ENCODE measurements at places on chromosomes 3 and 15.

- DNase-seq: no peak
Observed at GRCh38 chr3:72661115-72661457, 187.2 kb downstream of the SHQ1 start.

GRCh38 chr3:55646121-55646520 lies 159.0 kb upstream of the WNT5A start:
- no peak for DNase-seq

GRCh38 chr3:129937717-129938116 lies 36.8 kb upstream of the TRH start:
- DNase-seq: no peak

- no peak for DNase-seq
Observed at GRCh38 chr3:9254764-9255163, 5.3 kb upstream of the SRGAP3 start.

GRCh38 chr15:68888419-68888818 lies 41.9 kb upstream of the SPESP1 start:
- no peak for DNase-seq

DNA sequence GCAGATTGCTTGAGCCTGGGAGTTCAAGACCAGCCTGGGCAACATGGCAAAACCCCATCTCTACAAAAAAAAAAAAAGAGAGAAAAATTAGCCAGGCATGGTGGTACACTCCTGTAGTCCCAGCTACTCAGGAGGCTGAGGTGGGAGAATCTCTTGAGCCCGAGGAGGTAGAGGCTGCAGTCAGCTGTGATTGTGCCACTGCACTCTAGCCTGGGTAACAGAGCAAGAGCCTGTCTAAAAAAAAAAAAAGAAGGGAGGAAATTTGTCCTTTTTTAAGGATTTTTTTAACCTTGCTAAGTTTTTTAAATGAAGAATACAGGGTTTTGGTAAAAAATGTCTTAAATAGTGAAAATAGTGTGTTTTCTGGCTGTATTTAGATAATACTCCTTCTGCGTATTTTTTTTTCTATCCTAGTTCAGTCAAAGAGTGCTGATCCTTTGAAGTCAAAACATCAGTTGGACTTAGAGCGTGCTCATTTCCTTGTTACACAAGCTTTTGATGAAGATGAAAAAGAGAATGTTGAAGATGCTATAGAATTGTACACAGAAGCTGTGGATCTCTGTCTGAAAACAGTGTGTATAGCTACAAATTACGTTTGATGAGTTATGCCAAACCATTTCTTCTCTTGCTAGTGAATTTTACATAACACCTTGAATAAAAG lies 11.1 kb downstream of the CAPN7 start:
- DNase-seq: no peak

GRCh38 chr3:14389166-14389606 lies 13.2 kb upstream of the SLC6A6 start:
- DNase-seq: no peak

- DNase-seq: no peak
Observed at GRCh38 chr15:80317389-80318182, 65.6 kb upstream of the CTXND1 start.

DNA sequence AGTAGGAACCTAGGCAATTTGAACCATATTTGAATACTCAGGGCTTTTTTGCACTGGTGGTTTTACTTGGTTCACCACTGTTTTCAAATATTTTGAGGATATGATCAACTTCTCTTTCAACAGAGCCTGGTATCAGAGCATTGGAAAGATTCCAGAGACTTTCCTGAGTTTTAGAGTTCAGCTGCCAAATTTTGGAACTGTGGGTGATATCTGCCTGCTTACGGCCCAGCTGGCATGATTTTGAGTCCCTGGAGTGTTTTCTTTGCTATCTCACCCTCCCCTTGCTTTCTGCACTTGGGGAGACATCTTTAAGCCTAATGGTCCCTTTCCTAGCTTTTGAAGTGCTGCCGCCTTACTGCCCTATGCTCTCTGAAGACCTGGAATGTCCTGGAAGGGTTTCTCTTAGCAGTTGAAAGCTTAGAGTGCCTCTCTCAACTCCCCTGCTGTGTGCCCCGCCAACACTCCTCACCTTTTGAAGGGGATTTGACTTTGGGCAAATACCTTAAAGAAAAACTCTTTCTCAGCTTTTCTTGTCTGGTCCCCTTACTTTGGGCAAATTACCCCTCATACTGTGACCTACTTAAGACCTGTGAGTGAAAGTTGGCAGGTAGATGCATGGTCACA lies 539.1 kb downstream of the MFSD1 start:
- DNase-seq: no peak

- no peak for DNase-seq
Observed at GRCh38 chr3:48268936-48269561, 28.1 kb downstream of the ZNF589 start.

DNA sequence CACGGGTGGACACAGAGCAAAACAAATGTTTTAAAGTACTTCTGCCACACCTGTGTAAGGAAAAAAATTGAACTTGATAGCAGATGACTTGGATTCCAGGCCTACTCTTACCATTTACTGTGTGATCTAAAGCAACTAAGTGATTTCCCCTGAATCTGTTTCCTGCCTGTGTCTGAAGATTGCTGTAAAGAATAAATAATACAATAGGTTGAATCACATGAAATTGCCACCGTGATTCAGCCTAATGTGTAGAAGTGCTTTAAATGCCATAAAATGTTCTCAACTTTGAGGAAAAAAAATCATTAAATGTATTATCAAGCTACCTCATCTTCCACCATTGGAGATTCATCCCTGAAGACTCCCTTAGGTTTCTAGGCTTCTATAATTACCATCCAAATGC lies 27.6 kb upstream of the NUDT16 start:
- DNase-seq: no peak

DNA sequence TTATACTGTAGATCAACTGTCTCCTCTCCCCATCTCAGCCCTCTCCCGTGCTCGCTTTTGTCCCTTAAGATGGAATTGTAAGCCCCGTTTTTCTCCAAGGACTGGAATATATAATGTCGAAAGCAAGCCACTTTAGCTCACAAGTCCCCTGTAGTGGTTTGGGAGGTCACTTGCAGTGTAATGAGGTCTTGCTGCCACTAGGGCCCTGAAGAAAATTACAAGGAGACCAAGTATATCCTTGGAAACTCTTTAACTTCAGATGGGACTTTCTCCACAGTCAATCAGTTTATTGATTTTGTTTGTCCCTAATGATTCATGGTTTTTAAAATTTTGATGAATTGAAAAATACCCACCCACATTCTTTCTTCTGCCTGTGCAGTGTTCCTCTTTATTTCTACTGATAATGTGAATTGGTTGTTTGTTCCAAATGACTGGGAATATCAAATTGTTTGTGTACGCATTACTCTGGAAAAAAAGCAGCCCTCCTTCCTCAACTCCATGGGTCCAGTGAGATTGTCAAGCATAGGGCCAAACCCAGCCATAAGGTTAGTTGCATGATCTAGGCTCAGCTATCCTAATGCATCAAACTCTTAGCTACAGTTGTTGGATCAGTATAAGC lies 294.8 kb downstream of the MCTP2 start:
- no peak for DNase-seq

- no peak for DNase-seq
Observed at GRCh38 chr3:52983336-52983807, 62.5 kb downstream of the SFMBT1 start.

- no peak for DNase-seq
Observed at GRCh38 chr15:32646291-32646690, 4.8 kb downstream of the SCG5 start.

DNA sequence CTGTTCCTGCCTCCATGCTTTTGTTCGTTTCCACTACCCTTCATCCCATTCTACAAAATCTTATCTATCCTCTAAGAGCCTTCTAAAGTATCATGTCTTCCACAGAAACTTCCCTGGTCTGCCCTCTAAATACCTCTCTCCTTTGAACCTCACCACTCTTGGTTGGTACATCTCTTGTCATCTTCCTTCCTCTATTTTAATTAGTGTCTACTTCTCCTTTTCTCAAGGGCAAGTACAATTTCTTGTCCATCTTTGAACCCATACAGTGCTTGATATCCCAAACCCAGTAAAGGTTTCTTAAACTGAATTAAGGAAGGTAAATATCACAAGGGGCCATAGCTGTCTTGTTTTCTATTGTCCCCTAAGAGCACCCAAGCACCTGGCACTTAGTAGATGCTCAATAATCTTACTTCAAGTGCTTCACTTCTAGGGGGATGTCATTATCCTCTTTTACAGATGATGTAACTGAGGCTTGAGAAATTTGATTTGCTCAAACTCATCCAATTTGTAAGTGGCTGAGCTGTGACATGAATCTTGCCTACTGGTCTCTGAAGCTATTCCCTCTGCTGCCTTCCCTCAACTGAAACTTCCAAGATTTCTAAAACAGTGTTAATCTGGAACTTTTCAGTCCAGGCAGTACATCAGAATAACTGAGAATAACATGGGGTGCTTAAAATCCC lies 2.6 kb upstream of the DAPK2 start:
- DNase-seq: no peak

GRCh38 chr3:59688636-59689035 lies 638.8 kb upstream of the CFAP20DC start:
- no peak for DNase-seq

GRCh38 chr3:182342252-182342651 lies 451.1 kb upstream of the ATP11B start:
- DNase-seq: no peak

- no peak for DNase-seq
Observed at GRCh38 chr3:42683875-42684598, 1.3 kb upstream of the KLHL40 start.

DNA sequence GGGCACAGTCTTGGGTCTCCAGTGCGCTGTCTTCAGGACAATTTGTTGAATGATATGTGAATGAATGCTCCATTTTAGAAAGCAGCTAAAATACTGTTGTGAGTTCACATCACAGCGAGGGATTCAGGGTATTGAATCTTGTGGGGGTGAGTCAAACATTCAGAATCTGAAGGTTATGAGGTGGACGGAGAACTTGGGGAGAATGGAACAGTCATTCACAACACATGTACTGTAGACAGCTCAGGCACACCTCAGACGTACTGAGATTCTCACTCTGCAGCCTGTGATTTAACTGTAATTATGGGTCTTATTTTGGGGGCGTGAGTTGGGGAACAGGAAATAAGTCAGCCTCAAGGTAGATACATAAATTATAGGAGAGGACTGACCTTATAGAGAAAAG lies 13.9 kb downstream of the CRYBG3 start:
- DNase-seq: no peak

- DNase-seq: no peak
Observed at GRCh38 chr3:130759692-130760338, 13.2 kb upstream of the PIK3R4 start.

DNA sequence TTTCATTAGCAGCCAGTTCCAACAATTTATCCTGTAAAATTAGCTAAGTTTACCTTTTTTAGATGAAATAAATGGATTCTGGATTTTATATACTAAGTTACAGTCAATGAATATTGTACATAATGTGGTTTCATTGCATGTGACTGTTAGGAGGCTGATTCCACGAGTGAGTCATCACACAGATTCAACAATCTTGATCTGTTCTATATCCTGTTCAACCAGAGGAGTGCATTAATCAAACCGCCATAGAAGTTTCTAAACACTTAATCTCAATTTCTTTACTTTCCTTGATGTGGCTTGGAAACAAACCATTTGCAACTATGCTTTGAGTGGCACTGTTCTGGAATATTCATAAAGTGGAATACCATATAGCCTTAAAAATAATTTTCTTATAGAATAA lies 15.3 kb downstream of the DNAJC13 start:
- DNase-seq: no peak

DNA sequence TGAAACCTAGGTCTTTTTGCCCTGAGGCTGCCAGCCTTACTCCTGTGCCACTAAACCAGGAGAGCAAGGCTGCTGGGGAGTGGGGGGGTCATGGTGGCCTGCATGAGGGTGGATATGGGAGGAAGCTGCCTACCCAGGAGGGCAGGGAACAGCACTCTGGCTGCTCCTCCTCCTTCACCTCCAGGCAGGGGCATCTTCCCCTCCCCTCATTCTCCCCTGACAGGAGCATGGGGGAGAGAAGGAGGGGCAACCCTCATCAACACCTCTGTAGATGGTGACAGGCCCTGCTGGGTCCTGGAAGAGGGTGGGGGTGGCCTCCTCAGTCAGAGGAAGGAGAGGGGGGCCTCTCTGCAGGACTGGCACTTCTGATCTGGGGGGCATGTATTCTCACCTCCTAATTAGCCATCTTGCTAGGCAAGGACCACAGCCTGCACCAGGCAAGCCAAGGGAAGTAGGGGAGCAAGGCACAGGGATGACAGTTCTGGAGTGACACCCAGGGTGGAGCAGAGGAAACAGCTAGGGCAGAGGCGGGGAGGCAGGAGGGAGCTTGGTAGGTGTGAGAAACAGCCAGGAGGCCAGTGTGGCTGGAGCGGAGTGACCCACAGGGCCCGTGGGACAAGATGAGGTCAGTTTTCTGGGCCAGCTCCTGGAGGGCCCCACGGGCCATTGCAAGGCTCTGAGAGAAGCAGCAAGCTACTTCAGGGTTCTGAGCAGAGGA lies 4.9 kb downstream of the CCDC33 start:
- no peak for DNase-seq

DNA sequence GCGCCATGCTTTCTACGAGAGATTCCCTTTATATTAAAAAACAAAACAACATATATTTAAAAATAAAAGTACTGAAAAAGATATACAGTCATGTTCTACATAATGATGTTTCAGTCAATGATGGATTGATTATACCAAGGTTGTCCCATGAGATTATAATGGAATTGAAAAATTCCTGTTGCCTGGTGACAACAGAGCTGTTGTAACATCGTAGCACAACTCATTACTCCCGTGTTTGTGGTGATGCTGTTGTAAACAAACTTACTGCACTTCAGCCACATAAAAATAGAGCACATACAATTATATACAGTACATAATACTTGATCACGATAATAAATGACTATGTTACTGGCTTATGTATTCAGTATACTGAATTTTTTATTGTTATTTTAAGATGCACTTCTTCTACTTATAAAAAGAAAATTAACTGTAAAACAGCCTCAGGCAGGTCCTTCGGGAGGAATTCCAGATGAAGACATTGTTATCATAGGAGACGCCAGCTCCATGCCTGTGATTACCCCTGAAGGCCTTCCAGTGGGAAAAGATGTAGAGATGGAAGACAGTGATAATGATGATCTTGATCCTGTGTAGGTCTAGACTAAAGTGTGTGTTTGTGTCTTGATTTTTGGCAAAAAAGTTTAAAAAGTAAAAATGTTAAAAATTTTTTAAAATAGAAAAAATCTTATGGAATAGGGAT lies 11.7 kb downstream of the CCR1 start:
- no peak for DNase-seq

Measured in NCI-H187 treated with DMSO at 0.1 percent for 48 hours (cell line).